H54 (cell line): ENCODE measurements at places on chromosomes 3 and 15.

DNA sequence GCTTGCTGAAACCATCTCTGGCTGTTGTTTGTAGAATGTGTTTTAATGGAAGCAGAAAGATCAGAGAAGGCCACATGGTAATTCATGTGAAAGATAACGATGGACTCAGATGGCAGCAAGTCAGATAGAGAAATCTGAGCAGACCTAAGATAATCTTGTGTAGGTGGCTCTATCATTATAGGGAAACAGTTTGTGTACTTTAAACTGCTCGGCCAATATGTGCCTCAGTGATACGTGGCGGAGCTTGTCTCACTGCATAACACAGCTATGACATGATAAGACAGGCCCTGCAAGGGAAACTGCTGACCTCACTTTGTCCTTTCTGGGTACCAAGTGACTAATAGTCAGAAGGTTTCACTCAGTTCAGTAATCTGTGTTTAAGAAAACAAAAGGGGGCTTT lies 51.0 kb downstream of the MME start:
- no peak for DNase-seq

GRCh38 chr3:54421943-54422342 lies 299.6 kb downstream of the CACNA2D3 start:
- no peak for DNase-seq

DNA sequence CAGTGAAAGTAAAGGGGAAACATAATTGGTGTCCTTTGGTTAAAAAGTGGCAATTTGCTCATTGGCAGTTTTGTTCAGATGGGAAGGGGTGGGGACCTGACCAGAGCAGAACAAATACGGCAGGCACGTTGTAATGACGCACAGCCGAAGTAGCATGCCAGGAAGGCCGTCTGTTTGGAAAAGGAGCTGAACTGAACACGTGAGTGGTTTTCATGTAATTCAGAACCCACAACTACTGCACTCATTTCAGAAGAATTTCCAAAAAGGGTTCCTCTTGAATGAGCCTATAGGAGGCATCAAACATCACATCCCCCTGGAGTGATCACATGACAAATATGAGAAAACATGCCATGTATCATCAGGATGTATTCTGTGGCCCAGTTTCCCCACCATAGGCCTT lies 42.9 kb upstream of the LMCD1 start:
- DNase-seq = no peak

GRCh38 chr15:63923993-63924950 lies 90.5 kb upstream of the HERC1 start:
- DNase-seq = no peak

GRCh38 chr3:10438902-10439610 lies 66.3 kb downstream of the ATP2B2 start:
- DNase-seq = no peak

GRCh38 chr15:92772626-92773244 lies 117.2 kb upstream of the FAM174B start:
- DNase-seq = no peak

GRCh38 chr15:40471808-40472150 lies 995 bp downstream of the CHST14 start:
- DNase-seq = no peak

- DNase-seq = no peak
Observed at GRCh38 chr15:41182266-41182665, 48.3 kb downstream of the EXD1 start.

DNA sequence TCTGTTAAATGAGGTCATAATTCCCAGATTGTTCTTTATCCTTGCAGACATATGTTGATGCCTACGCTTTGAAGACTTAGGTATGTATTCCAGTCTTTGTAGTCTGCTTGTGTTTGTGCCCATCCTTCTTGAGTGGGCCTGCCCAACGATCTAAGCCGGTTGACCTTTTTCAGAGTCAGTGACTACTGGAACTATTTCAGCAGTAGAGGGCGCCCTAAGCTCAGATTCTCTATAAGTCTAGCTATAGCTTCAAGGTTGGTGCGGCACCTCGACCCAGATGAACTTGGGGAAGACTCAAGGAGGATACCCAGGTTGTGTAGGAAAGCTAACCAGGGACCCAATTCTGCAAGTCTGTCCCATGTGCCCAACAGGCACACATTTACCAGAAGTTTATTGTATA lies 228.8 kb upstream of the PPP2R3A start:
- DNase-seq = no peak

DNA sequence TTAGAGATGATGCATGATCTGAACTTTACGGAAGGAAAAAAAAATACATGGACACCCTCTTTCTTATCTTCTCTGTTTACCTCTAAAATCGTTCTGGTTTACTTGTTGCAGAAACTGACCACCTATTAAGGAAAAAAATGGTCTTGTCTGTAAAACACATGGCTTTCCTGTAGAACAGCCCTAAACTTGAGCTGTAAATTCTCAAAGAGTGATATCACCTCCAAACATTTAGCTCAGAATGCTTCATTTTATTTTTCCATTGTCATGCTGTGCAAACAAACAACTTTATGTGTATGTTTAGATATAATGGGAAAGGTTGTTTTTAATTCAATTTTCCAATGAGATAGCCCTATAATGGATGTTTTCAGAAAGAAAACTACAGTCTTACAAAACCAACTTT lies 237.4 kb upstream of the NR2F2 start:
- DNase-seq = no peak

DNA sequence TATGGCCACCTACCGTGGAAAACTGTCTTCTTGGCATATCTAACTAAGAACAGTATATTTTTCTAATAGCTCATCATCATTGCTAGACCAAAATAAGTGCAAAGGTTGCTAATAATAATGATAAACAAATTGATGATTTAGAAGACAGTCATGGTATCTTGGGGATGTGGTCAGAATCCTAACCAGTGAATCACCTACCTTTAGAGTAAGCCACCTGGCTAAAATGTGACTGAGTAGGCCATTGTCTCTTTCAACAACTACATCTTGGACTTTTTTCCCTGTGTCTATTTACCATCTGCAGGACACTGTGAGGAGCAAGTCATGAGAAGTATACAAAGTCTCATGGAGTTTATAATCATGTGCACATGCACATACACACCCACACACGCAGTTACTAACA lies 273.5 kb upstream of the SEMA6D start:
- no peak for DNase-seq

GRCh38 chr15:97683831-97684230 lies 276.7 kb upstream of the ARRDC4 start:
- no peak for DNase-seq

- no peak for DNase-seq
Observed at GRCh38 chr3:114214542-114215341, 22.6 kb downstream of the ZNF80 start.

- no peak for DNase-seq
Observed at GRCh38 chr3:197023241-197023997, 6.2 kb downstream of the MELTF start.

- no peak for DNase-seq
Observed at GRCh38 chr3:156627946-156628569, 46.3 kb upstream of the TIPARP start.

DNA sequence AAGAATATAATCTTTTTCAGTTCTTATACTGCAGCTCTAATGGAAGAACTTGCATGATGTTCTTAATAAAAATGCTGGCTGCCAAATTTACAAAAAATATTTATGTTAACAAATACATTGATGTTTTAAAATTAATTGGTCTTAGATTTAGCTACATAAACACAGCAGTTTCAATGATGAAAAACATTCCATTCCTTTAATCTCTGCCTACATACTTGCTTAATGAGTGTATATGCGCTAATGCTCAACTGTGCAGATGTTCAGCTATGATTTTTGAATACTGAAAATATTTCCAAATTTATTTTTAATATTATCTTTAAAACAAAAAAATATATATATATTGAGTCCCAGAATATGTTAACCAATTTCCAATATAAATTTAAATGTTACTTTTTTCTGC lies 867.4 kb downstream of the ROBO1 start:
- DNase-seq = no peak

GRCh38 chr15:64355348-64355943 lies 527 bp downstream of the CSNK1G1 start:
- no peak for DNase-seq

DNA sequence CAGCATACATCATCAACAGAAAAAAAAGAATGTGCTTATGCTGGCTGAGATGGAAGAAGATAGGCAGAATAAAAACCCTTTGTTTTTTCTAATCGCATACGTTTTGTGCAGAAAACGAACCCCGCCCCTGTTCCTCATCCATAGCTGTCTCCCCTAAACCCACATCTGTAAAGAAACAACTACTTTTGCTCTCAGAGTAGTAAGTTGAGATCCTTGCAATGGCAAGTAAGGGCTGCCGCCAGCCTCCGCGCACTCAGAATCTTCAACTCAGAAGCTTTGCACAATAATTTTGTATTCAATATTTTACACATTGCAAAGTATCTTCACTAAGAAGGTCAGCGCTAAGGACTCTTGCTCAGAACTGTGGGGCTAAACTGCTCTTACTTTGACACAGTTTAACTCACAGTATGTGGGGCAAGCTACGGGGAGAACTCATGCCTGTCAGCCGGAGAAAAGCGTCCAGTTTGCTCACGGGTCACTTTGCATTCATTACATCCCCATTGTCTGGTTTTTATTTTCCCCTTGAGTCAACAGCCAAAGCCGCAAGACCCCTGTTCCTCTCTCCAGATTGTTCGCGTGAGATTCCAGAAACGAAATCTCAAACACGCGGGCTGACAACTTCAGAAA lies 1.0 kb downstream of the LYSMD4 start:
- no peak for DNase-seq

GRCh38 chr3:155697542-155697941 lies 47.3 kb downstream of the PLCH1 start:
- DNase-seq = no peak

- DNase-seq = peak; percentile 9
Observed at GRCh38 chr3:47984075-47984728, 32.0 kb downstream of the MAP4 start.

DNA sequence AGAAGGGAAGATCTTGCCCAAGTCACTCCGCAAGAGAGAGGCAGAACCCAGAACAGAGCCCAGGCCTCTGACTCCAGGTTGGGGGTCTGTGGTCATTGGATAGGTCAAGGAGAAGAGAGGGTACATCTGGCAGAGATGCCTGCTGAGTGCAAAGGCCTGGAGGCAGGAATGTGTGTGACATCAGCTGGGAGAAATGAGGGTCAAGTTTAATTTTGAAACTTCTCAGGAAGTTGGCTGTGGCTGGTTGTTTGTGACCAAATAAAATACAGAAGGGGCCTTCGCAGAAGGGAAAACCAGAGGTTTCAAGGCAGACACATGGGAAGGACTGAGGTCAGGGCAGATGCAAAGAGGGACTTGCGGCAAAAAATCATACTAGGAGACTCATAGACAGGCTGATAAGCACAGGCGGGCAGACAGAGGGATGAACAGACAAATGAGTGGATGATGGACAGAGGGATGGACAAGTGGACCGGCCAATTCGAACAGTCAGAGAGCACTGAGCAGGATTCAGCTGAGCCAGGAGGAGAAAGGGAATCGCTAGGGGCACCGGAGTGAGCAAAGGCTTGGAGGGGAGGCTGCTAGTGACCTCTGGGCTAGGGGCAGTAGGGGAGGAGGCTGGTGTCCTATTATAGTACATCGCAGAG lies 28.8 kb upstream of the CACNA2D2 start:
- no peak for DNase-seq

GRCh38 chr15:68310804-68311463 lies 33.4 kb downstream of the FEM1B start:
- DNase-seq = no peak

- no peak for DNase-seq
Observed at GRCh38 chr15:47384341-47384740, 333.0 kb upstream of the SEMA6D start.

GRCh38 chr3:23239211-23240068 lies 36.3 kb downstream of the UBE2E2 start:
- no peak for DNase-seq

DNA sequence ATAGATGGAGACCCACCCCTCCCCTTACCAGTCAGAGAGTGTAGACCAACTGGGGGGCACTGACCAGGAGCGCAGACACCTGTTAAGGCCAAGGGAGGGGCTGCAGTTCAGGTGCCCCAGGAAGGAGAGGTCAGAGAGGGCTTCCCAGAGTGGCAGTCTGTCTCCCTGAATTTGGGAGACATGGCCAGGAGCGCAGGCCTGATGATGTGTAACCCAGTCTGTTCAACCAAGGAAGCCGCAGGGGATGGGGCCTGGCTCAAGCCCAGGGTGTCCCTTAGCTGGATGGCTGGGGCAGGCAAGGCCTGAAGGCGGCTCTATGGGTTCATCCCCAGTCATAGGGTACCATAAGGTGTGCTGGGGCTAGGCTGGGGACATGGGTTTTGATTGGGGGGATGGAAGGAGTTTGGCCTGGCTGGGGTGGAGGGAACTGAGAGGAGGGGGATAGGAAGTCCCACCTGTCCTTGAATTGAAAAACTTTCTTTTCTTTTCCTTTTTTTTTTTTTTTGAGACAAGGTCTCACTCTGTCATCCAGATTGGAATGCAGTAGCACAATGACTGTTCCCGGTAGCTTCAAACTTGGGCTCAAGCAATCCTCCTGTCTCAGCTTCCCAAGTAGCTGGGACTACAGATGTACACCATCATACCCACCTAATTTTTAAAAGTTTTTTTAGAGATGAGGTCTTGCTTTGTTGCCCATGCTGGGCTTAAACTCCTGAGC lies 75.7 kb downstream of the SMAD6 start:
- DNase-seq = no peak

DNA sequence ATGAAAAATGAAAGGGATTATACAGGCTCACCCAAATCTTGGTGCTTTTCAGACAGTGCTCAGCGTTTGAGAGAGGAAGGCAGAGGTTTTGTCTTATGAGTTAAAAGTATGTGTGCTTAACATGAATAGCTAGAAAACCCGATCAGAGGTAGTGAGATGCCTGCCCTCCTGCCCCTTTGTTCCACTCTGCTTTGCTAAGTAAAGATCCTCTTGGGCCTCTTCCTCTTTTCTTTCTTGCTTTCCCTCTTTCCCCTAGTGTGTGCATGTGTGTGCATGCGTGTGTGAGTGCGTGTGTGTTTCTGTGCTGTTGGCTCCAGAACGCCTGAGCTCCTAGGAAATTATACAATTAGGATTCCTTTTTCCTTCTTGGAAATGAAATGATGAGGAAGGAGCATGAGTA lies 261.3 kb upstream of the NR2E3 start:
- no peak for DNase-seq

- no peak for DNase-seq
Observed at GRCh38 chr15:43484455-43484854, 8.5 kb downstream of the TP53BP1 start.

DNA sequence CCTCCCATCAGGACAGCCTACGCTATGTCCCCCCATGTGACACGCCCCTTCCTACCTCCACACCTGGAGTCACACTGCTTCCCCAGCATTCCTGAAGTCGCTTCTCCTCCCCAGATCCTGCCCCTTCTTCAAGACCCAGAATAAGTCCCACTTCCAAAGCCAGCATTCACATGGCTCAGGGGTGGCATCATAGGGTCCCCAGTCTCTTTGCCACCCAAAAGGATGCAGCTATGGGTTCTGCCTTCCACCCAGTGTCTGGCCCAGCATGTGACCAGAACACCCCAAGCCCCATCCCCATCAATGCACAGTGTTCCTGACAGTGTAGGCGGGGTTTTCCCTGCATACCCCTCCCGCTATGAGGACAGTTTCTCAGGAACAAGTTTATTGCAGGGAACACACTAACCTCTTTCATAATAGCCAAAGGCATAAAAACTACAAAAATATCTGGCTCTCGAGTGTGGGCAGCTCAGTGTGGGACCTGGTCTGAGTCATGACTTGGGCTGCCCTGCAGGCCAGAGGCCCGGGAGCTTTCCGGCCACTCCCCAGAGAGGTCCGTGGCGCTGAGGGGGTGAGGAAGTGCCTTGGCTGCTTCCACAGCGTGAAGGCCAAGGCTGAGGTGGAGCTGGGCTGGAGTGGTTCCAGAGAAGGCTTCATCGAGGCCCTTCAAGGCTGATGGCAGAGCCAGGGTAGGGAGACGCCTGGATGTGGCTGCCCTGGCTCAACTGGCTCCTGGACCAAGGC lies 5.8 kb downstream of the ISLR start:
- DNase-seq = peak; percentile 68
